ENCODE measurements at places on chromosomes 4 and X.

GRCh38 chrX:17077361-17077760 is 130.9 kb downstream of the REPS2 start:
- no peak for DNase-seq

GRCh38 chr4:61727286-61727685 is 527.2 kb downstream of the ADGRL3 start:
- DNase-seq = no peak

DNA sequence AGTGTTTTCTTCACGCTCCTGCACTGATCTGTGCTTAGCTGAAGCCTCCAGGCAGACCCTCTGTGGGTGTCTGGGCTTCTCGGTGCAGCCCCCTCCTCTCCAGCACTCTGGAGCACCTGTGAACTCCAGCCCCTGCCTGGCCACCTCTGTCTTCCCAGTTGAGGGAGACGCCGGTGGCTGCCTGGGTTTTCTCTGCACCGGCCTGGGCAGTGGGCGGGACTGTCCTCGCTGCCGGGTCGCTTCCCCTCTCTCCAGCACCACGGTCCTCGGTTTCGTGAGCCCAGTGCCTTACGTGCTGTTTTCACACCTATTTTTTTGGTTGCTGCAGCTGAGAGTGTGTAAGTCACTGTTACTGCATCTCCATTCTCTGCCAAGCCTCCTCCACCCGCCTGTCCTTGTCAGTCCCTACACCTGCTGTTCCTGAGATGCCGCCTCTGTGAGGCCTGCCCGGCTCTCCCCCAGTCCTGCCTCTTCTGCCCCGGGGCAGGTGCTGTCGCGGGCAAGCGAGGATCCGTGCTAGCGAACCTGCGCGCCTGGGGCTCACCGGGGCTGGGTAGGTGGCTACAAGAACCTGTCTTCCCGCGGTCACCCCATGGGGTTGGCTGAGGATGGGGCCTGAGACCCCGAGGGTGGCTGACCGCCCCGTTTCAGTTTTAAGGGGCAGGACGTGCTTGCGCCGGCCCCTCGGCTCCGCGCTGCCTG is 2.4 kb upstream of the FGFRL1 start:
- no peak for DNase-seq

GRCh38 chr4:171031338-171031737 is 781.9 kb upstream of the GALNTL6 start:
- no peak for DNase-seq

DNA sequence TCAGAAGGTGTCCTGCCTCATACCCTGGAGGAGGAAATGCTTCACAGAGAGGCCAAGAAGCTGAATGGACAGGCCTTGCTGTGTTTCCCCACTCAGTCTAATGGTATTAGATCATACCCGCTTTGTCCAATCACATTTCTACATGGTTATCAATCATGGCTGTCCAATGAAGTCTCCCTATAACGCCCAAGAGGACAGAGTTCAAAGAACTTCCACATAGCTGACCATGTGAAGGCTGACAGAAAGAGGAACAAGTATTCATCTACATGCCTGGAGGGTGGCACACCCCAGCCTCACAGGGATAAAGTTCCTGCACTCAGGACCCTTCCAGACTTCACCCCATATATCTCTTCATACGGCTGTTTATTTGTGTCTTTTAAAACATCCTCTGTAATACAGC is 123.4 kb downstream of the MANBA start:
- no peak for DNase-seq

DNA sequence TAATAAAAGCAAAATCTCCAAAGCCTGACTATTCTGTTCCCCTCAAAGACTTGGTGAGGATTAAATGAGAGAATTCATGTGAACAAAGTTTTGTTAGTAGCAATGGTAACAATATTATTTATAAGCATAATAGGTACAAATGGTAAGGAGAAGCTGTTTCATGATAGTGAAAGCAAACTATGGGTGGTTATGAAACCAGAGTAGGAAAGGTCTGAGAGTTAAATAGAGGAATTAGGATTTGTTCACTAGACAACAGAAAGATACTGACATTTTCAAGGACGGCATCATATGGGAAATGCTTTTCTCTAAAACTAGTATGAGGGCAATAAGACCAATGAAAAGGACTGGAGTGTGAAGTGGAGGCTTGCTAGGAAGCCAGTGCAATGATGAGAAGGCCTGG is 128.6 kb upstream of the FTHL17 start:
- no peak for DNase-seq

DNA sequence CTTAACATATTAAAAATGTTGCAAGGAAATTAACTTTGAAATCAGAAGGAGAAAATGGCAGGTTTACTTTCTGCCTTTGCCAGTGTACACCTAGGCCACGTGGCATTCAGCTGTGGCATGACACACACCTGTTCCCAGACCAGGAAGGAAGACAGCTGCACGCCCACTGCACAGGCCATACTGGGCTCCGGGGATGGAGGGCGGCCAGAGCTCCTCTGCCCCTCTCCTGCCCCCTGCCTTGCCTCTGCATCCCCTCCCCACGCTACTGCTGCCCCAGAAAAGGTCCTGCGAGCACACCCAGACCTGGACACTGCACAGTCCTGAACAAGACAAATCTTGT is 68.4 kb downstream of the GATB start:
- DNase-seq = no peak
